NCI-H2081 treated with DMSO at 0.1 percent for 48 hours (cell line): ENCODE measurements at places on chromosomes 7 and 10.

DNA sequence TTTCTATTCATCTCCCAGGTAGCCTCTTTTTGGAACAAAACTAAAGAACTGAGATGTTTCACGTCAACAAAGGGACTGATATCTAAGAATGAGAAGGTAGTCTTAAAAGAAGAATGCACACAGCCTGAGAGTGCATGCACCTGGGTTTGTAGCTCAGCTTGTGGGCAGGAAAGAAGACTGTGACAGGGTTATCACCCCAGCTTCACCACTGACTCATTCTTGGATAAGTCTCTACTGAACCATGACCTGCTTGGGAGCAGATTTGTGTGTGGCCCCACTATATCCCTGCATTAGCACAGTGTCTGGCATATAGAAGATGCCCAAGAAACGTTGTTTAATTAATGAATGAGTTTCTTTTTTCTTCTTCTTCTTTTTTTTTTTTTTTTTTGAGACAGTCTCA is 187.5 kb downstream of the GPAM start:
- no peak for DNase-seq

GRCh38 chr10:122835908-122836307 is 9.7 kb downstream of the CUZD1 start:
- no peak for DNase-seq

DNA sequence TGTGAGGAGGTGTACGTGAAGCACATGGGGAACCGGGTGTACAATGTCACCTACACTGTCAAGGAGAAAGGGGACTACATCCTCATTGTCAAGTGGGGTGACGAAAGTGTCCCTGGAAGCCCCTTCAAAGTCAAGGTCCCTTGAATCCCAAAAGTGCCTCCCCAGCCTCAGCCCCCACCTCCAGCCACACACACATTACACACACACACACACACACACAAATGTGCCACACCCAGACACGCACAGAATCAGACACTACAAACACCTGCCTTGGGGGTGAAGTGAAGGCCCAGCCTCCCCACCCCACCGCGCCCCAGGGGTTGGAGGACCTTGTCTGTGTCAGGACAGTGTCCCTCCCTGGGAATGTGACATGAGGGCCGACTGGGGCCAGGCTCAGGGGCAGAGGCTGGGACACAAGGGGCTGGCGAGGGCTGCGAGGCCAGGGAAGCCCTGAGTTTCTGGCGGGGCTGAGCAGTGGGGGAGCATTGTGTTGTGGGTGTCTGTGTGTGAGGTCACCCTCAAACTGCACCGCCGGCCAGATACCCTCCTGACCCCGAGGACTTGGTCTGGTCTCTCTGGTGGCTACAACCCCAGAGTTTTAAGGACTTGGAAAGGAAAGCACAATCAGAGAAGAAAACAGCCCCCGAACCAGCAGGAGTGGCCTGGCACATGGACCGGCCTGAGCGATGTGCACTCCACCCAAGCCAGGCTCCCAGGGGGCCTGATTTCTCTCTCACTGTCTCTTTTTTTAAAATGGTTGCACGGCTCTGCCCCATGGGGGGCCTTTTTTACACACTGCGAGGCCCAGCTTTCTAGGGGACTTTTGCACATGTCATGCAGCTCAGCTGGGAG is 4.0 kb upstream of the ATP6V1F start:
- DNase-seq: no peak

DNA sequence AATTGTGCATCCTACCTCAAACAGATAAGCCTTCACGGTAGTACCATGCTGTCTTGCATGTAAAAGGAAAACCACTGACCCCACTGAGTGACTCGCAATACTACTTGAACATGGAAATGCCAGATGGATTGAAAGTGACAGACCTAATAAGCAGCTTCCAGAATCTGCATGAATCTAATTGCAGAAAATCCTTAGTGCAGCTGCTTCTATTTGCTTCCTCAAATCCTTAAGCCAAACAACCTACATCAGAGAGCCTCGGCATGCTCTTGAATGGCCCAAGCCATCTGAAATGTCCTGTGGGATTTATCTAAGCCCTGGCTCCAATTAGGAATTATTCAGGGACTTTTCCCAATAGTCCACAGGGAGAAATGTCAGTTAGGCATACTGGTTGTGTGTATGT is 509.5 kb upstream of the CELF2 start:
- no peak for DNase-seq

- DNase-seq: no peak
Measured at GRCh38 chr7:84207025-84207424, 12.4 kb upstream of the SEMA3A start.

DNA sequence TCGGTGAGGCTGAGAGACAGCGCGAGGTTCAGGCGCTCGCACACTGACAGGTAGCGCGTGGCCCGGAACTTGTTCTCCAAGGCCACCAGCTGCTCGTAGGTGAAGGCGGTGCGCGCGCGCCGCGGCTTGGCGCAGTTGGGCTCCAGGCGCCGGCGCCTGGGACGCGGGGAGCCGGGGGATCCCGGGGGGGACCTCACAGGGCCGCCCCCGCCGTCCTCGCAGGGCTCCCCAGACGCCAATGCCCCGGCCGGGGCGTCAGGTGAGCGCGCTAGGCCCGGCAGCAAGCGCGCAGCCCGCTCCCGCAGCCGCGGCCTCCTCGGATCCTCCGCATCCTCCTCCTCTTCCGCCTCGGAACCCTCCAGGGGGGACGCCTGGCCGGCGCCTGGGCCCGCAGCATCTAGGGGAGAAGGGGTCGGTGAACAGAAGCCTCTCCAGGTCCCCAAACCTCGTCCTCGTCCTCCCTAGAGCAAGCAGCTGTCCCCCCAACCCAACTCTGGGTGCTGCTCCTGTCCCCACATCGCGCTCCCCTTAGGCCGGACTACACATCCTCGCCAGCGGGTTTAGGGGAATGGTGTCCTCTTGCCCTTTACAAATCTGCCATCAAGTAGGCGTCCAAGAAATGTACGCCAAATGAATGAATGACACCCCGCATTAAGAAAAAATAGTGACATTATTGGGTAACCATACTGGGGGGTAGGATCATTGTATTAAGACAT is 1.9 kb downstream of the NKX1-2 start:
- no peak for DNase-seq

DNA sequence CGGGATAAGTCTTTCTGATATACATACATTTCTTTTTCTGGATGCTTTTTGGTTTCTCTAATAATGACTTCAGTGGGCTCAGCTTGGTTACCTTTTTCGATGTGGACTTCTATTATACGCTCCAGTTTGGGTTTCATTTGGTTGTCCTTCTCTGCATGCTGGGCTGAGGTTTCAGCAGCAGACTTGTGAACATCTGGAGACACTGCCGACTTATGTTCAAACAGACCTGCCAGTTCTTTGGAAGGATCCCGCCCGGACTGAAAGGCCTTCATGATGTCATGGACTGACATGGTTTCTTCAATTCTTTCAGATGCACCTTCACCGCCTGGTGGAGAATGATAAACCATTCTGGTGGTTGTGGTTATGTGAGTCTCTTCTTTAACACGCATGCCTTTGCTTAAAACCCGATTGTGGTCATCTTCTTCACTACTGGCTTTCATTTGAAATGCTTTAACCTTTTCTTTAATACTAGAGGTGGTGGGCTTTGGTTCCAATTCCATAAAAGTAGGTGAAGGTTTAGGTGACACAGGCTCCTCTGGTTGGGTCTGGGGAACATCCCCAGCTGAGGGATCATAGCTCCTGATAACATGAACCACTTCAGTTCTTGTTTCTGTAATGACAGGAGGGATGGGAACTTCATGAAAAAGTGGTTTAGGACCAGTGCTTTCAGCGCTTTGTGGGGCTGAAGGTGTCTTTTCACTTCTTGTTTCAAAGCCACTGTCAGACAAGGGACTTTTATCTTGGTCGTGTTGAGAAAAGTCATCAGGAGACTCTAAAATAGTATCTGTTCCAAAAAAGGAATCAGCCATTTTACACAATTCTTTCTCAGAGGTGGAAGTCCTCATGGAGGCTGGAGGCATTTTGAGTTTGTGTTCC is 167.7 kb upstream of the CCDC6 start:
- no peak for DNase-seq

GRCh38 chr10:91636892-91637291 is 4.0 kb upstream of the PPP1R3C start:
- no peak for DNase-seq

GRCh38 chr7:3301449-3301731 is 338 bp downstream of the SDK1 start:
- no peak for DNase-seq

- DNase-seq: no peak
Measured at GRCh38 chr7:32163141-32163806, 93.1 kb upstream of the PDE1C start.

DNA sequence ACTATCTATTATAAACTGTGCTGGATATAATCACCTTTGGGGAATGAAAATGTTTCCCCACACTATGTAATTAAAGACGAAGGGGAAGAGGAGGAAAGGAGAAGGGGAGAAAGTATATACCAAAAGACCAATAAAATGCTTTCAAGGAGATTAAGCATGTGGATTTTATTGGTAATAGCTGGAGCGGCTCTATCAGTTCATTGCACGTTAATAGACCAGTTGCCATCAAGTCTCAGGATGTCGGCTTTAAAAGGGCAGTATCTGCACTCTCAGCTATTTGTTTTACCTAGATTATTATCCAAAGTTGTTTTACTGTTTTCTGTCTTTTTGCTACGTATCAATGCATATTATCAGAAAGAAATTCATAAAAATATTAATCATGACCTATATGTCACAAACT is 9.0 kb downstream of the ETV1 start:
- DNase-seq: peak; percentile 59

DNA sequence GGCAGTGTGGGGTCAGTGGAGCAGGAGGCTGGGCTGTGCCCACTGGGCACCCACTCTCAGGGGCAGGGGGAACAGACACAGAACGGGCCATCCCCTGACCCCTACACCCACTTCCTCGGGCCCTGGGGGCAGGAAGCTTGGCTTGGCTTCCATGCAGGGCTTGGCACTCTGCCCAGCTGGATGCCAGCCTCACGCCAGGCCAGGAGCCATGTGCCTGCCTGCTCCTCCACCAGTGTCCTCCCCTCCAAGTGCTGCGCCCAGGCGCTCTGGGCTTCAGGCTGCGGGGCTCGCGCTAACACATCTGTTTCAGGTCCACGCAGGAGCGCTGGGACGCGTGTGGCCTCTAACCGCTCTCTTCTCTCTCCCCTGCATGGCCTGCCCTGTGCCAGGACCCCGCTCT is 12.7 kb downstream of the LDB3 start:
- no peak for DNase-seq

DNA sequence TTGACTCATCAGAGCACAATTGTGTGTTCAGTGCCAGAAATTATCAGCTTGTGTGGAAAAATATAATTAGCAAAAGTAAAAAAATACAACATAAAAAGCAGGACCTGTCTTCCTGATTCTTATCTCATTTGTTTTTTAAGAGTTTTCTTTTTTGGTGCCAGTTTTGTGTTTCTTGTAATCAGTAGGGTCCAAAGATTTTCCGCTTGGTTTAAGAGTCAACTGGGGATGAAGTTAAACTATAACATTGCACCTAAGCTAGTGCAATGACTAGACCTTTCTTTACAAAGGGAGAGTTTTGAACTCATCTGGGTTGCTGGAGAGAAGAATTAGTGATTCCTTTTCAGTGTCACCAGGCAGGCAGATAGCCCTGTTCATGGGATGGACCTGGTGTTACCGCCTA is 113.4 kb downstream of the PLPP4 start:
- no peak for DNase-seq

GRCh38 chr10:88086187-88086960 is 222.9 kb downstream of the PTEN start:
- DNase-seq: no peak

DNA sequence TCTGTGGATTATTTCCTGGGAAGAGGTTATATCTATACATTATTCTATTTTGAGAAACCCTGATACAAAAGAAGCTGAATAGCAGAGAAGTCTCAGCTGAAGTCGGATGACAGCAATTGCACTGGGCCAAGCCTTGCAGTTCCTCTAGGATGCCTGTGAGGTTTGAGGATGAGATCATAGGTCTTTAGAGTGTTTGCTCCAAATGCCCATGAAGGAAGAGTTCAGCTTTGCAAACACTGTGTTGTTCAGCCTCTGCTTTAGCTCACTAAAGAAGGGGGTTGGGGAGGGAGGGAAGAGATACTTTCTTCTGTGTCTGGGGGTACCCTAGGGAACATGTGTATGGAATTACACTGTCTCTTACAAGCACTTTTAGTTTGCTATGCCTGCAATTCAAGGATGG is 282.5 kb upstream of the NRP1 start:
- no peak for DNase-seq

DNA sequence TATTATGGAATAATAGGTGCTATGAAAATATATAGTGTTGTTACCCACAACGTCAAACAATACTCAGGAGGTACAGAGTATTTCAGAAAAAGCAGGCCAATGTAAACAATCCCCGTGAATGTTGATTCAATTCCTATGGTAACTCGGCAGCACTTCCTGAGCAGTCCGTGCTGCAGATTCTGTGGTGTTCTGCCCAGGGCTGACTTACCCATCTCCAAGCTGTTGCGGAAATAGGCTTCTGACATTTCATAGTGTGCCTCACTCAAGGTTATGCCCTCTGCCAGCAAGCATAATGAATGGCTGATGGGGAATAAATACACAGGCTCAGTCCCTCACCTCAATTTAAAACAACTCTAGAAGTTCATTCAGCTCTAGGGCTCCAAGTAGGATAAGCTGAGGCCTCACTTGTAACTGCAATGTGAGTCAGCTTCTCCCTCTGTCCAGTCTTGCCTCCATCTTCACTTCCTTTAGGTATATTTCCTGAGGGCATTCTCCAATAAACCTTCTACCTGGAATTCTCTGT is 177.6 kb downstream of the GNAI1 start:
- DNase-seq: peak; percentile 85

GRCh38 chr7:129676017-129676897 is 64.7 kb downstream of the NRF1 start:
- DNase-seq: no peak

DNA sequence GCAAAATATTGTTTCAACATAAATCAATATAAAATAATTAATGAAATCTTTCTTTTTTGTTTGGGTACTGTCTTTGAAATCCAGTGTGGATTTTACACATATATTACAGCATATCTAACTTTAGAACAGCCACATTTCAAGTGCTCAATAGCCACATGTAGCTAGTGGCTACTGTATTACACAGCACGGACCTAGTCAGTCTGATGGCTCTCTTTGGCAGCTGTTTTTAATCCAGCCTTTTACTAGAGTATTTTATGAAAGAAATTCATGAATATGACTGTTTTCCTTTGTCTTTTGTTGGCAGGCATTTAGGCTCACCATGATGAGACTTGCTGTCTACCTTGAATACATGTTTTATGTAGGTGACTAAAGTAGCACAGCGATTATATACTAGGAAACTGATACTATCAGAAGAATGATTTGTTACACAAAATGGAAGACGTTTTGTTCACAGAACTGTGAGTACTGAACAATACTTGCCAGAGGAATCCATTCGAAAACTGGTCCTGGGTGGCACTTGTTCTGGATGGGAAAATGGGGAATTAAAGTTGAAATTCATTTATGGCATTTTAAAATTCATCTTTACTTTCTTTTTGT is 386.7 kb downstream of the PHTF2 start:
- no peak for DNase-seq
